ENCODE measurements at places on chromosomes 16 and 17.
A peak's percentile ranks its signal among the peaks of the same experiment; 100 is the strongest.

GRCh38 chr17:15651583-15652110 lies 32.1 kb upstream of the FBXW10B start:
- DNase-seq, result peak; percentile 20

DNA sequence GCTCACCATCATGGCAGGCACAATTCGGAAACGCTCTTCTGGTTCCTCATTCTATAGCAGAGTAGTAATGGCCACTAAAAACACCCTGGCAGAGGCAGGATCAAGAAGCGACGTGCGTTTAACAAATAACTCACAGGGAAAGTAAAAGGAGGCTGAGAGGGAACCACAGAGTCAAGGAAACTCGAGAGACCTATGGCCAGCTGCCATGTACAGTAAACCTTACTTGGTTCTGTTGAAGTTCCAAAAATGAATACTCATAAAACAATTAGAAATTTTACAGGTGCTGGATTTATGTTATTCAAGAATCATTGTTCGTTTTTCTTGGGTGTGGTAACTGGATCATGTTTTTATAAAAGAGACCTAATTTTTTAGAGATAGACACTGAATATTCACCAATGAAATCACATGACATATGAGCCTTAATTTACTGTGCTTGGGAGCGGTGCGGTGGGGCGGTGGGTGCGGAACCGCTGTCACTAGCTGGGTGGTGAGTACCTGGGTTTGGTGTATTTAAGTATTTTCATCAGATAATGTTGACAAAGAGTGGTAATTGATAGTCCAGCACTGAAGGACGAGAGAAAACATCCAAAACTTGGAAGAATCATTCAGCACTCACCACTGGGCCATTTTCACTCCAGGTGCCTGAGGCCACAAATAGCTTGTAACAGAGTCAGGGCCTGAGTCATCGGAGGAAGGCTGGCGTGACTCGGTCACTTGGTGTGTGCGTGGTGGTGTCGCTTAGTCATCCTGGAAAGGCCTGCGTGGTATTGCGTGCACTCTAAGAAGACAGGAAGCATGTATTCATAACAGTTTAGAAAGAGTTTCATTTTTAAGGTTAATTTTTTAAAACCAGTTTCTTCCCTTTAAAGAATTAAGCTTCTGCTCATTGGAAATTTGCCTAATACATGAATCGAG lies 135.4 kb upstream of the CHMP6 start:
- DNase-seq, result peak; percentile 48

- DNase-seq, result no peak
Measured at GRCh38 chr17:42845918-42846593, 1.7 kb downstream of the AOC2 start.

- no peak for DNase-seq
Measured at GRCh38 chr16:53953336-53953735, 249.4 kb downstream of the FTO start.

DNA sequence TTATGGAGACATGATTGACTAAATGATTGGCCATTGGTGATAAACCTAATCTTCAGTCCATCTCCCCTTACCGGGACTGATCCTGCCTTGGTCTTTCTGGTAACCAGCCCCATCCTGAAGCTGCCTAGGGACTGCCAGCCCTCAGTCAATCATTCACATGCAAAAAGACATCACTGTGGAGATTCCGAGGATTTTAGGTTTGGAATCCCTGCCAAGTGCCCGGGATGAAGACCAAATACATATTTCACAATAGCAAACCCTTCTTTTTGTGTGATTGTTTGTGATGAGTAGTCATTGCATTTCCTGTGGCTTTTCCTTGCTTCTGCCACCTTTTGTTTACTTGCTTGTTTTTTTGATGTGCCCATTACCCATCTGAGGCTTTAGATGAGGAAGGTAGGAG lies 44.0 kb downstream of the EPN2 start:
- no peak for DNase-seq

DNA sequence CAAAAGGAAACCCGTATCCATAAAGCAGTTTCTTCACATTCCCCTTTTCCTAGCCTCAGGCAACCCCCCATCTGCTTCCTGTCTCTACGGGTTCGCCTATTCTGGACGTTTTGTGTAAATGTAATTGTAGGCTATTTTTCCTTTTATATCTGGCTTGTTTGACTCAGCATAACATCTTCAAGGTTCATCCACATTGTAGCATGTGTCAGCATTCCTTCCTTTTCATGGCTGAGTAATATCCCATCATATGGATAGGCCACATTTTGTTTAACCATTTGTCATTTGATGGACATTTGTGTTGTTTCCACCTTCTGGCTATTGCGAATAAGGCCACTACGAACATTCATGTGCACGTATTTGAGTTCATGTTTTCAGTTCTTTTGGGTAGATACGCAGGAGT lies 54.6 kb downstream of the FOXL1 start:
- no peak for DNase-seq

- DNase-seq, result no peak
Measured at GRCh38 chr17:31072186-31072585, 22.6 kb upstream of the NF1 start.

All from CD4-positive, alpha-beta T cell (primary cell).